ENCODE measurements at places on chromosomes 2 and 18.

- DNase-seq = no peak
Observed at GRCh38 chr2:204060841-204061240, 124.3 kb downstream of the ICOS start.

- DNase-seq = no peak
Observed at GRCh38 chr2:28268386-28268785, 124.3 kb upstream of the FOSL2 start.

DNA sequence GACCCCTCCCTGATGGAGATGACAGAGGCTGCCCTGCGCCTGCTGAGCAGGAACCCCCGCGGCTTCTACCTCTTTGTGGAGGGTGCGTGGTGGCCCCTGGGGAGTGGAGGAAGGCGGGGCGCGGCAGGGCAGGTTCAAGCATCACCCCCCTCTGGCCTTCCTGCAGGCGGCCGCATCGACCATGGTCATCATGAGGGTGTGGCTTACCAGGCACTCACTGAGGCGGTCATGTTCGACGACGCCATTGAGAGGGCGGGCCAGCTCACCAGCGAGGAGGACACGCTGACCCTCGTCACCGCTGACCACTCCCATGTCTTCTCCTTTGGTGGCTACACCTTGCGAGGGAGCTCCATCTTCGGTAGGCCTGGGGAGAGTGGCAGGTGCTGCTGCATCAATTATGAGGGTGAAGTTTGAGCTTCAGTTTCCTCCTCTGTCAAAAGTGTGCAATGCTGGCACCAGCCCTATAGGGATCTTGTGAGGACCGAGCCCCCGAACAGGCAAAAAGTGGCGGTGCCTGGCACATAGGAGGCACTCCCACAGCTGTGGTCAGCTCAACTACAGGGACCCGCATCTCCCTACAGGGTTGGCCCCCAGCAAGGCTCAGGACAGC, 2.2 kb downstream of the ALPI start:
- no peak for DNase-seq

DNA sequence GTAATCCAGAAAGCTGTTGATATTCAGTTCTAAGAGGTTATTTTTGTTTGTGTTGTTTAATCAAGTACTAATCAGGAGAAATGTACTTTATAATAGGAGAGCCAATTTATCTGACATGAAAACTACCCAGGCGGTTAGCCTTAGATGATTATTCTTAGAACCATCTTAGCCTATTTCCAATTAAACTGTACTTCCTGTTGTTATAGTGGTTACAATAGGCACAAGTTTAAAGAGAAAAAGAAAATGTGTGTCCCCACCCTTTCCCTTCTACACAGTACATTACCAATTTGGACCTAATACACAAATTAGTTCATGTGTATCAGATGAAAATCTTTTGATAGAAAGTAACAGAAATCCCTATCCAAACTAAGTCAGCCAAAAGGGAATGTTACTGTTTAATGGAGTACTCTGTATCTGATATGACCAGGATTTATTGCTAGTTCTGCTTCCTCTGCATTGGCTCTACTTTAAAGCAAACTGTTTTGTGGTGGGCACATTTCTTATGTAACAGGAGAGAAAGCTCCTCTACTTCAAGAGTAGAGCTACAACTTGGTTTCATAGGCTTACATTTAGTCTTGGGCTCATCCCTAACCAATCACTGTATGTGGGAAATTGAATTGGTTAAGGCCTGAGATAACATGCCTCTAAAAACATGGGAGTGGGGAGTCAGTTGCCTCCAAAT, 217.9 kb downstream of the UBE2E3 start:
- no peak for DNase-seq

DNA sequence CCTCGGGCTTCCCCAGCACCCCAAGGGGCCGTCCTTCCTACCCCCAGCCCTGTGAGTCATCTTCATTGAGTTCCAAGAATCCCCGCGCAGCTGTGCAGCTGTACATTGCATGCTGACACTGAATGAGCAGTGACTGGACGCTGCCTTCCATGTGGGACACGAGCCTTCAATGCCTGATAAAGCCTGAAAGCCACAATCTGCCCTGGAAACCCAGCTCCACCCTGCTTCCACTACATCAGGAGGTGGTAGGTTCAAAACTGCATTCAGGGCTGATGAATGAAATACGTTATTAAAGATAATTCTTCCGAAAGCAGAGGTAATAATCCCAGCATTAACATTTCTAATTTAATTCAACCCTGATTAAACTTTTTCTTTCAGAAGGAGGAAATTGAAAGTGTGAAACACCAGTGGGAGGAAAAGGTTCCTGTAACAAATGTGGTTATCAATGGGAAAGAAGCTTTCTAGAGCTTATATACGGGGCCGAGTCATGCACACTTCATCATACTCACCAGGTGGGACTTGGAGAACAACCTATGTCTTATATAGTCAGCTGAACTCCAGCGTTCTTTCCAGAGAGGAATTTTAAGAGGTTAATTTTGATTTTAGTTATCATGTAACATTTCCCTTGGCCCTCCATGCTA, 360.1 kb downstream of the LPIN1 start:
- DNase-seq = no peak

DNA sequence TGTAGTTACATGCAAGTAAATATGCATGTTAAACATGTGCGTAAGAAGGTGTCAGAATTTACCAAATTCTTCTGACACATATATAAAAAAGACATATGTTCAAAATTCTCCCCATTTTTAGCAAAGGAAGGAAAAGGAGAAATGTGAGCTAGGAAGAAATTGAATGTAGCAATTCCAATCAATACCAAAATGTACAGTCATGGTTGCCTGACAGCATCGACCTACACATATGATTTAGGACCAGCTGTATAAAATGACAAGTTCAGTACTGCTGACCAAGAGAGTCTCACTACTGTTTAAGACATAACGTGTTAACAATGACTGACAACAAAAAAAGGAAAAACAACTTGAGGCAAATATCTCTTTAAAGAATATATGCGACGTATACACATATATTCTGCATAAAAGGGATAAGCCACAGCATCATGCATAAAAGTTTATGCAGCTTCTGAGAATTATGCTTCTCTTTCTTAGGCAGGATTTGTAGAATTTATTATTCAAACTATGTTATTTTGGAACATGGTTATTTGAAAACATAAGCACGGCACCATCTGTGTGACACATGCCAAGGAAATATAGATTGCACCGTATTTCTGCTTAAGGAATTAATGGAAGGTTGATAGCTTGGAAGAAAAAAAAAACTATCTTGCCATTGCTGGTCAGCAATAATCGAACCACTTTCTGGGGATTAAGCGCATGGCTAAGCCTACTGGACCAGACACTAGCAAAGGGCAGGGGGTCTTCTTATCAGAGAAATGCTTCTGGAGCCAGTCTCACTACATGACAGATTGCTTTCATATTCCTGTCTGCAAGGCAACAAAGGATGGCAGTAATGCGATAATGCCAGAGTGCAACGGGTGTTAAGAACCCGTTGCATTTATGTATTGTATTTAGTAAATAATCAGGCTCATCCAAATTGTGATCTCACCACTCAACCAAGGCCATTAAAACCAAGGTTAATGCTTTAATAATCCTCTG, 154.0 kb downstream of the WDPCP start:
- no peak for DNase-seq

- DNase-seq = no peak
Observed at GRCh38 chr2:194602750-194603149, 1054.3 kb upstream of the SLC39A10 start.

DNA sequence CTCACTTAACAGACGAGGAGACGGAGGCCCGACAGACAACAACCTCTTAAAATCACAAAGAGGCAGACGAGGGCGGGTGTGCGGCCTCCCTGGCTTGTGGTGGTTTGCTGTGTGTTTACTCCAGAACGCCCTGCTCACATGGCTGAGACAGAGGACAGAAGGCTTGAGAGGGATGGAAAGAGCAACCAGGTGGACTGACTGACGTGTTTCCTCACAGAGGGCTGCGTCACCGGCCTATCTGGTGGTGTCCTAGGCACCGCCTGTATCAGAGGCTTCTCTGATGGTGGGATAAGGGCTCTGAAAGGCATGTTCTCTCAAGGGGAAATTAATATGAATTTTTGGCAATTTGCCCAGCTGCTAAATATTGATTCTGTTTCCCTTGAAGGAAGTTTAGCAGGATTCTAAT, 47.0 kb upstream of the RALBP1 start:
- DNase-seq = no peak

- DNase-seq = no peak
Observed at GRCh38 chr2:107383691-107384090, 443.0 kb upstream of the RGPD4 start.

- DNase-seq = no peak
Observed at GRCh38 chr2:70596739-70597138, 43.1 kb upstream of the TGFA start.

DNA sequence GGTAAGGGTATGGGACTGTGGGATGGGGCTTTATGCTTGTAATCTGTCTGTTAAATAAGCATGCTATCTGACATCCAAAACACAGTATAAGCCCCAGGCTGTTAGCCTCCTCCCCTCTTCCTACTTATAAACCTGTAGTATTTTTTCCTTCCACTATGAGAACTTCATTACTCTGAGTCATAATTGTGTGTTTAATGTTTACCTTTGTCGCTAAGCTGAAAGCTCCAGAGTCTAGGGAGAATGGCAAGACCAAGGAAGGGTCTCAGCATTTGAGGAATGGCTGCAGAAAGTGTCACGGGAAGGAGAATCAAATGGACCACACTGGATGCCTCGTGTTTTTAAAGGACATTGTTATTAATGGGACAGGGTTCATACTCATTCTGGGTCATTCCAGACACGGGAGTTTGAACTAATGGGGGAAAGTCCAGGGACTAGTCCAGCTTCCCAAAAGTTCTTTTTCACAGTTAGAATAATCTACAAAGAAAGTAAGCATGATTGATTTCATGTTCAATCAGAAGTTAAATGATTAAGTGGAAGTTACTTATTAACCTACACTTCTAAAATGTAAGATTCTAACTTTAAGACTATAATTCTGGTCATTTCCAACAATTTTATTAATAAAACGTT, 292.2 kb downstream of the AFF3 start:
- no peak for DNase-seq

GRCh38 chr2:119586085-119586484, 41.8 kb downstream of the CFAP221 start:
- no peak for DNase-seq

GRCh38 chr2:240340361-240340761, 95.1 kb upstream of the GPC1 start:
- no peak for DNase-seq

GRCh38 chr18:32730620-32731091, 42.2 kb downstream of the KLHL14 start:
- DNase-seq = no peak

- DNase-seq = no peak
Observed at GRCh38 chr2:158745067-158745865, 49.9 kb upstream of the DAPL1 start.

GRCh38 chr18:3264362-3264761, 2.4 kb downstream of the MYL12B start:
- no peak for DNase-seq

DNA sequence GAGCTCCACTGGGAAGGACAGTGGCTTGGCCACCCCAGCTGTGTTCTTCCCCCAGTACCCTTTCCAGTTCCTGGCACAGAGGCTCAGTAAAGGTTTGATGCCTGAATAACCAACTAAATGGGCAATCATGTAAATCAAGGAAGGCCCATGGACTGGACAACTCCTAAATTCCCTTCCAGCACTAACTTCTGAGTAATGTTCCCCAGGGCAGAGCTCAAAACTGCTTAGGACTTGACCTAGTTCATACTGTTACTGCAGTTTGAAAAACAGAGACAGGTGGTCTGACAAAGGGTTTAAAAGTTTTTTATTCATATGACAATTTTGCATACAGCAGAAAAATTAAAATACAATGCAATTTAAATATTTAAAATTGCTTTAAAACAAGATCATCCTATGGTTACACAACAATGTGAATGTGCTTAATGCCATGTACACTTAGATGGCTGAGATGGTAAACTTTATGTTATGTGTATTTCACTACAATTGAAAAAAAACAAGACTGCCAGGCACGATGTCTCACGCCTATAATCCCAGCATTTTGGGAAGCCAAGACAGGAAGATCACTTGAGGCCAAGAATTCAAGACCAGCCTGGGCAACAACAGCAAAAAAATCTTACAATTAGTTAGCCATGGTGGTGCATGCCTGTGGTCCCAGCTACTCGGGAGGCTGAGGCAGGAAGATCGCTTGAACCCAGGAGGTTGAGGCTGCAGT, 26.2 kb downstream of the PCBP1 start:
- no peak for DNase-seq

DNA sequence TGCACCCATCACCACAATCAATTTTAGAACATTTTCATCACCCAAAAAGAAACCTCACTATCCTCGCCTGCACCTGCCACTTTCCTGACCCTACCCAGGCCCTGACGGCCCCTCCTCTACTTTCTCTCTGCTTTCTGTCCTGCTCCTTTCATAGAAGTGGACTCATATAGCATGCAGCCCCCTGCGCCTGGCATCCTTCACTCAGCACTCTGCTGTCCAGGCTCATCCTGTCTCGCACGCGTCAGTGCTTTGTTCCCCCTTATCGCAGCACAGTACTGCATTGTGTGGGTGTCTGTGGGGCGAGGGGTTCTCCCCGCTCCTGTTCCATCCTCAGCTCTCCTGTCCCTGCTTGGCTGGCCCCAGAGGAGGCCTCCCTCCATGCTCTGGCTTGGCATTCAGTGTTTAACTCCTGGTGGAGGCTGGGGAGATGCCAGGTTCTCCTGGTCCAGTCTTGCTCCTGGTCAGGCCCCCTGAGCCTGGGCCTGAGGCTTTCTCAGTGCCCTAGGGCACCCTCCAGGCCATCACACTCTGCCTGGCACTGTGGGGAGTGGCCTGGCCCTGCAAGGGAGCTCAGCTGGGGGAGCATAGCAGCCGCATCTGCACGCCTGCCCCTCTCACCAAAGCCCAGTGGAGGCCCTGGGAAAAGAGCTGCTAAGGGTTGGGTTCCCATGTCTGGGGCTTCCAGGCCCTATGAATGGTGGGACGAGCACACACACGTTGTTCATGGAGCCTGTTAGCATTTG, 6.6 kb upstream of the TUBB6 start:
- no peak for DNase-seq

GRCh38 chr2:232528746-232529460, 2.9 kb downstream of the CHRND start:
- DNase-seq = no peak

DNA sequence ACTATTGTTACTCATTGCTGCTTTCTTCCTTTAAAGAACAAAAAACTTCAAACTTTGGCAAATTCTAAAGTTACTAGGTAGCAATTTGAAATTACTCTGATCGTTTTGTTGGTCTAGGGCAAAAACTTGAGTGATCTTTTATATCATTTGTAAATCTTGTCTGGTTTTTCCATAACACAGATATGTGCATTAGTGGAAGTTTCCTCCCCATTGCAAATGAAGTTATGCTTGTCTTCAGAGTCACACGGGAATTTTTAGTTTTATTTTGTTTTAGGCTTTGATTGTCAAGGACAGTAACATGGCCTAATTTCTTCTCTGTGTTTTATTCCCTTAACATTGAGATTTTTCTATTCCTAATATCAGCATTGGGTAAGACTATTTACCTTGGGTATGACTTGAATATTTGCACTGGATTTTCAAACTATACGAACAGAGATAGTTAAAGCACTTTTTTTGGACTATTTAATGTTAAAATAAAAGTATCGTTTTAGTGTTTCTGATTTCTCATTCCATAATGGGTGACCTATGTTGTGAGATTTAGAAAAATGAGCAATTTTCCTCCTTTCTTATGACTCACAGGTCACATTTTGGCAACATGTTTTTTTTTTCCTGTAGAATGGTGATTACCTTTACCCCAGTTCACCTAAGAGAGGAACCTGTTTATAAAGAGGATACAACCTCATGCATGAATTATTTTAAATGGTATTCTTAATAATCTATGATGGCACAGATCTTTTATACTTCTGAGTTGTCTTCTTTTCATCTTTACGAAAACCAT, 65.0 kb downstream of the BABAM2 start:
- DNase-seq = no peak

GRCh38 chr2:163182764-163183354, 344.3 kb upstream of the KCNH7 start:
- no peak for DNase-seq

Data from CD4-positive, alpha-beta T cell treated with Interleukin-15 for 1 hour (primary cell).